ENCODE measurements at places on chromosomes 13 and 19.

GRCh38 chr13:95530178-95530577 lies 22.3 kb upstream of the CLDN10 start:
- no peak for DNase-seq

GRCh38 chr13:27960362-27961226 lies 8.5 kb downstream of the CDX2 start:
- DNase-seq: no peak

- no peak for DNase-seq
These were observed 7.6 kb downstream of the MFSD12 start for GRCh38 chr19:3549816-3550215.

DNA sequence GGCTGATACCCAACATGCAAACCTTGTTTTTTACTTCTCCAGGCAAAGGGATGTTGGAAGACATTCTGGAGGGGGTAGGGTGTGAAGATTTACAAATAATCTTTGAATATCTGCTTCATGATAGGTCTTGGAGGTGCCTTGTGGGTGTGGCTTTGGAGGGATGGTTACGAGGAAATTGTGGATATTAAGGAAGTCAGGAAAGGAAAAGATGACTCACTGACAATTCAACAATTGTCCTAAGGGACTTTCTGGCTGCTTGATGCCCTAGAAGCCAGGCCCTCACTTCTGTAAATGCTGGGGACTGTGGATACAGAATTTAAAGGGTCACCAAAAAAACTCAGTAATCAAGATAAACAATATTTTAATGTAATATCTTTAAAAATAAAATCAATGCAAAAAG lies 37.4 kb upstream of the ZNF527 start:
- no peak for DNase-seq

DNA sequence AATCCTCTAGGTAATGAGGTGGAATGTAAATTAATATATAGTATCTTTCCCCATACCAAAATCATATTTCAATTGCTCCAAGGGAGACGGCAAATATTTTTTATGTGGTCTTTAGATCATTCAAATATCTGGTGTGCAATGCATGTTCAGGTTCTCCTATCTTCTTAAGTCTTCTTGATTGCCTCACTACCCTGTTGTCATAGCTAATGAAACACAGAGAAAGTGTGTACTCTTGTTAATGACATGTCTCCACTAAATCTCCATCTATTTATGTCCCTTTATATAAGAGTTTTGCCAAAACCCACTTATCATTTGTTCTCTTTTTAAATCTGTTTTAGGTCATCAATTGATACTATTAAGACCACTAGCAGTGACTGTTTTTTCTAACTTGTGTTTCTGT lies 6.6 kb downstream of the STARD13 start:
- DNase-seq: no peak

DNA sequence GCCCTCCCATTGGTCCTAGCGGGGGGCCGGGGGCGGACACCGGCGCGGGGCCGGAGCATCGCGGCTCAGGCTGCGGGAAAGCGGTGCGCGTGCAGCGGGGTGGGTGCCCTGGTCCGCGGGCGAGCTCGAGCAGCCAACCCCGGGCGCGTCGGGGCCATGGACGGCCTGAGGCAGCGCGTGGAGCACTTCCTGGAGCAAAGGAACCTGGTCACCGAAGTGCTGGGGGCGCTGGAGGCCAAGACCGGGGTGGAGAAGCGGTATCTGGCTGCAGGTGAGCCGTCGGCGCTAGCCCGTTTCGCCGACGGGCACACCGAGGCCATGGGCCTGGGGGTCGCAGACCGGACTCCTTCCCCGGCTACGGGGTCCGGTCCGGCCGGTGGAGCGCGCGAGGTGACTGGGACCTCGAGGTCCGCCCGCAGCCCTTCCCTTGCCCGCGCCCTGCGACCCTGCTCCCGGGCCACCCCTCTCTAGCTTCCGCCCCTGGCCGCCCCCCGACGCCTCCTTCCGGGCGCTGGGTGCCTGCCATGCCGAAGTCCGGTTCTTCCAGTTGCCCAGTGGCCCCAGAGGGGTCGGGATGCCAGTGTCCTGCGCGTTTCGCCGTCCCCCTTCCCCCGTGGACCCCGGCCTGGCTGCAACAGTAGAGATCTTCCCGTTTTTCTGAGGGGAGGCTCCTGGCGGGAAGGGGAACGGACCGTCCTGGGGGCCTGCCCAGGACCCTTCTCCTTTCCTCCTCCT lies at the start of gene REEP6:
Gene REEP6 (plus strand): TSS at position 68 of the 735 bp plus-strand sequence. CDS start 89 bp downstream, at position 157.
- DNase-seq: no peak

GRCh38 chr19:2016041-2016807 lies 710 bp upstream of the BTBD2 start:
- DNase-seq: peak; percentile 14
